Spleen (tissue), 13 donors: ENCODE measurements at places on chromosomes 11 and 22. TPM values are rescaled to one million over a fixed set of nuclear protein-coding genes. Genes with fewer than 3 reads are reported as not detected.
A peak's percentile ranks its signal among the peaks of the same experiment; 100 is the strongest.

DNA sequence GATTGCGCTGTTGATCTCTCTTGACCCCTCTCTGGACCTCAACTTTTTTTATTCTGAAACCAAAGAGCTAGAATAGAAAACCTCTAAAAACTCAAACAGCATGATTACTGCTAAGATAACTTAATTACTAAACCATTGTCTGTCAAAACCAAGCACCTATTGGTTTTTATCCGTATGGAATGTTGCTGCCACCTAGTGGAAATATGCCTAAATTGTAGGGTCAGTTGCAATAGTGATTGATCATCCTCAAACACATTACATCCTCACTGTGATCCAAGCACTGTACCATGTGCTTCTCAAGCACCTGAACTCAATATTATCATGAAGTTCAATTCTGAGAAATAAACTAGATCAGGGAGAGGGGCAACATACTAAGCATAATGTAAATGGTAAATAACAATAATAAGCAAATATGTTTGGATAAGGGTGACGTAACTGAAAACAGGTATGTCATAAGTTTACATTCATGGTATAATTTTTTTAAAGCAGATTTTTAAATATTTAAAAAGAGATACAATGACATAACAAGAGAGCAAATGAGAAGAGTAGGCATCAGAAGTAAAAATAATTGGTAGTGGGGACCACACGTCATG lies 3.8 kb upstream of the OR5A2 start:
- no peaks in the 10 kb centered on the region for H3K36me3 ChIP-seq
- H3K27me3 ChIP-seq, result no peaks in the 10 kb centered on the region
- H3K4me1 ChIP-seq, result no peaks in the 10 kb centered on the region
- H3K27ac ChIP-seq, result no peak overlapping the region
- no peak overlapping the region for H3K4me3 ChIP-seq
- no peak for DNase-seq

GRCh38 chr11:67372993-67373647 lies at the start of gene CLCF1:
CLCF1 (minus strand) TSS chr11:67373598; CDS start chr11:67373539, 59 bp downstream.
- peaks cover 54% of the 10 kb centered on the region for H3K4me1 ChIP-seq
- peak within 1 kb of the TSS; percentile 85 for H3K27ac ChIP-seq
- peak within 1 kb of the TSS; percentile 63 for H3K4me3 ChIP-seq
- no peaks in the 10 kb centered on the region for H3K27me3 ChIP-seq
- H3K36me3 ChIP-seq, result no peaks in the 10 kb centered on the region

Gene RAG2
- total RNA-seq, result not detected

- H3K36me3 ChIP-seq, result no peaks in the 10 kb centered on the region
- H3K27ac ChIP-seq, result no peak overlapping the region
- peaks cover 35% of the 10 kb centered on the region for H3K4me1 ChIP-seq
- no peak overlapping the region for H3K4me3 ChIP-seq
- no peak for DNase-seq
Observed at GRCh38 chr22:21585389-21585788, 17.9 kb downstream of the UBE2L3 start.

DNA sequence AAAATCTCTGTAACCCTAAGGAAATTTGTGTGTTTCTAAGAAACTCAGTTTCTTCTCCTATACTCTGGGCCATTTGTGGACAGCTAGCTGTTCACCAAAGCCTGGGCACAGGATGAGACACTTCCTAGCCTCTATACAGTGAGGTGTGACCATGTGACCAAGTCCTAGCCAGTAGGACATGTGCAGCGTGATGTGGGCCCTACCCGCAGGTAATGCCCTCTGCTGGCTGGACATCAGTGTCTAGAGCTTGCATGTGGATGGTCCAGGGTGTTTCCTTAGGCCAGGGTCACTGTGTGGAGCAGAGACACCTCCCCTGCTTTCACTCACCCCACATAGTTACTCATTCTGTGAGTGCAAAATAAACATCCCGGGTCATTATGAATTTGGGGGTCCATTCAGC lies 100.5 kb downstream of the LARGE1 start:
- no peaks in the 10 kb centered on the region for H3K27me3 ChIP-seq
- no peak overlapping the region for H3K4me3 ChIP-seq
- H3K36me3 ChIP-seq, result no peaks in the 10 kb centered on the region
- no peaks in the 10 kb centered on the region for H3K4me1 ChIP-seq
- no peak overlapping the region for H3K27ac ChIP-seq

Gene SCGB1C1
- not detected for total RNA-seq

DNA sequence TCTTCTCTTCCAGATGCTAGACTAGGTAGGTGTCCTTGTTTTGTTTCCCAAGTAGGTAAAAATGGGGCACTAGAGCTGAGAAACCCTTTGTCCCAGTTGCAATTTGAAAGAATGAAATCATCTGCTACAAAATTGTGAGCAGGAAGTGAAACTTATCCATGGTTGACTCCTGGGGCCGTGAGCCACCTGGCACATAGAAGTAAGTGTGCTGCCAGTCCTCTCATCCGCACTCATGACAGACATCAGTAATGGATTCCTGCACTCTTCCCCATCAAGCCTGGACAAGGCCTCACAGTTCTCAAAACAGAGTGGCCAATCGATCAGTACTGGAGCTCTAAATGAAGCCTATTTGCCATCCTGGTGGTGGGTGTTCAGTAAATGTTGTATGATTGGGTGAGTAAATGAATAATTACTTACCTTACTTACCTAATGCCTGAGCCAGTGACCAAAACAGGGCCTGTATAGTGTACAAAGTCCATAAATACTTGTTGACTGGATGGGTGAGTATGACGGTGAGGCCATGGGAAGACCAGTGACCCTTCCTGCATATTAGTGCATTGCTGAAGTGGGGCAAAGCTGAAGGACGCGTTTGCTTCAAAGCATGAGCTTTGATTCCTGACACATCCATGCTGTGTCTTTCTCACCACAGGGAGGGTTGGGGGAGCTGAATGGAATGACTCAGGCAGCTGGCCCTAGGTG lies 68.9 kb upstream of the HEPHL1 start:
- no peaks in the 10 kb centered on the region for H3K4me1 ChIP-seq
- no peaks in the 10 kb centered on the region for H3K27me3 ChIP-seq
- no peaks in the 10 kb centered on the region for H3K36me3 ChIP-seq
- no peak for DNase-seq
- H3K27ac ChIP-seq, result no peak overlapping the region

Gene CARD16
- 111 TPM for total RNA-seq

Gene PKDREJ
- 0.06 TPM for total RNA-seq

Gene TNNT3
- not detected for total RNA-seq

GRCh38 chr11:114302663-114303062 lies 6.5 kb downstream of the NNMT start:
- H3K27ac ChIP-seq, result no peak overlapping the region
- H3K4me3 ChIP-seq, result no peak overlapping the region

GRCh38 chr11:38384568-38384967 lies 1786.5 kb upstream of the RAG2 start:
- H3K4me3 ChIP-seq, result no peak overlapping the region
- H3K36me3 ChIP-seq, result no peaks in the 10 kb centered on the region
- no peak for DNase-seq
- no peaks in the 10 kb centered on the region for H3K4me1 ChIP-seq
- H3K27ac ChIP-seq, result no peak overlapping the region

Gene CPSF7
- 72.1 TPM for total RNA-seq

Gene GDPD4
- 1.6 TPM for total RNA-seq

Gene CTSW
- 21.0 TPM for total RNA-seq

DNA sequence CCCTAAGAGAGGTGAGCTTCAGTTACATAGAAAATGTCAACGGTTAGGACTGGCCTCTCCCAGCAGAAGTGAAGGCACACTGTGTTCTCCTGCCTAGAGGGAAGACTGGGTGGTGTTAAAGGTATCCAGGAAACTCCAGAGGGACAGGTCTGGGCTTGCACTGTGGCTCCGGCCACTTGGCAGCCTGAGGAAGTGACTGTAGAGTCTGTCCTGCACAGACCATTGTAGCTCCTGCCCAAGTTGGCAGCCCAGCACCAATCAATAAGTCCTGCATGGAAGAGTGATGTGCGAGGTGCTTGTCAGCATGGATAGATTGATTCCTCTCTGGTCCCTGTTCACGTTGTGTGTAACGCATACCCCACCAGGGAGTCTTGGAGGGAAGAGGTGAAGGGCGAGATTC lies 284.8 kb downstream of the TENM4 start:
- H3K27me3 ChIP-seq, result no peaks in the 10 kb centered on the region
- DNase-seq, result no peak
- no peak overlapping the region for H3K4me3 ChIP-seq
- H3K36me3 ChIP-seq, result no peaks in the 10 kb centered on the region

- no peak overlapping the region for H3K4me3 ChIP-seq
- H3K27ac ChIP-seq, result no peak overlapping the region
Observed at GRCh38 chr11:70490208-70490607, 91.9 kb downstream of the CTTN start.

Gene SLC25A17
- 13.6 TPM for total RNA-seq

DNA sequence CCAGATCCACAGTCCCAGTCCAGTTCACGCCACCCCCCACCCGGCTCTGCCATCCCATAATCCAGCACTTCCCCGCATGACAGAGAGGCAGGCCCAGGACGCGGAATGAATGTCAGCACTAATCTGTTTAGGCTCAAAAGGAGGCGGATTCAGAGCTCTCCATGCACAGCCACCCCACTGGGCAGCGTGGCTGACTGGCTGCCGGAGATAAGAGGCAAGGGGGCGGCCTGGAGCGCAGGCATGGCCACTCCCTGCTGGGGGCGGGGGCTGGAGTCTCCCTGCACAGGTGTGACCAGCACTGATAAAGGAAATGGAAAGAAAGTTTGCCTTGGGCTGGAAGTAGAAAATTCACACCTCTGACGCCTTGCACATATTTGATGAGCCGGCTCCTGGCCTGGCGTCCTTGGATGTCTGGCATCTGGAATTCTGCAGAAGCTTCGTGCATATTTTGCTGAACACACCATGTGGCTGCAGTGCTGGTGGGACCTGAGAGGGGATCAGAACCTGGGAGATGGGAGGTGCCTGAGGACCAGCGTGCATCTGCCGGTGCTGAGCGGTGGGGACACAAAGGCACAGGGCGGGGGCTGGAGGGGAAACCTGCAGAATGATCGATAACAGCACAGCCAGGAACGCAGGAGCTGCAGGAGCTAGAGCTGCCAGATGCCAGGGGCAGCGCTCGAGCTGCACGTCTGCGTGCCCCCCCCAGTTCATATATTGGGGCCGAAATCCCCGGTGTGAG lies 344.4 kb downstream of the CTTN start:
- H3K36me3 ChIP-seq, result no peaks in the 10 kb centered on the region
- H3K4me1 ChIP-seq, result no peaks in the 10 kb centered on the region
- no peaks in the 10 kb centered on the region for H3K27me3 ChIP-seq
- no peak overlapping the region for H3K27ac ChIP-seq

- peaks cover 24% of the 10 kb centered on the region for H3K4me1 ChIP-seq
- no peaks in the 10 kb centered on the region for H3K27me3 ChIP-seq
- H3K27ac ChIP-seq, result peak overlapping the region; percentile 18
- DNase-seq, result no peak
Observed at GRCh38 chr11:128603752-128604414, 16.5 kb upstream of the ETS1 start.

- DNase-seq, result no peak
- no peaks in the 10 kb centered on the region for H3K27me3 ChIP-seq
- no peaks in the 10 kb centered on the region for H3K36me3 ChIP-seq
- H3K4me1 ChIP-seq, result no peaks in the 10 kb centered on the region
Observed at GRCh38 chr11:100830274-100830673, 143.2 kb downstream of the ARHGAP42 start.

Gene PNPLA5
- total RNA-seq, result not detected

Gene FAT3
- 0.17 TPM for total RNA-seq

DNA sequence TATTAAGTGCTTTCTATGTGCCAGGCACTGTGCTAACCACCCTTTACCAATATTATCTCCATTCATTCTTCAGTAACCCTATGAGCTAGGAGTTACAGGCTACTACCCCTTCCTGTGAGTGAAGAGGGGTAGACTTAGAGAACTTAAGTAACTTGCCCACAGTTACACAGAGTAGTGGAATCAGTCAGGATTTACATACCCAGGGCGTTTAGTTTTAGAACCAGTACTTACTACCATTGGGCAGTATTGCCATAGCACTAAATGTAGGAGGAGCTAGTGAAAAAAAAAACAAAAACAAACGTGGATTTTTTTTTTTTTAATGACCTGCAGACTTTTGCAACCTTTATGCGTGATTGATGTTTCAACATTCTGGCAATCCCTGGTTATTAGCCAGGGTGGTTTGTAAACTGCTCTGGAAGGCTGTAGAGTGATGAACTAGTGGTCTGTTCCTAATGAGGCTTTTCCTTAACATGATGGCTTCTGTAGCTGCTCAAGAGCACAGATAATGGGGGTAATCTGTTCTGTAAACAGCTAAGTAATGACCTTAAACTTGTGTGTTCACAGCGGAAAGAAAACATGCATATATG lies 11.4 kb downstream of the TBCEL start:
- H3K4me3 ChIP-seq, result no peak overlapping the region
- H3K36me3 ChIP-seq, result no peaks in the 10 kb centered on the region
- H3K27me3 ChIP-seq, result no peaks in the 10 kb centered on the region
- DNase-seq, result no peak
- no peaks in the 10 kb centered on the region for H3K4me1 ChIP-seq
- no peak overlapping the region for H3K27ac ChIP-seq

DNA sequence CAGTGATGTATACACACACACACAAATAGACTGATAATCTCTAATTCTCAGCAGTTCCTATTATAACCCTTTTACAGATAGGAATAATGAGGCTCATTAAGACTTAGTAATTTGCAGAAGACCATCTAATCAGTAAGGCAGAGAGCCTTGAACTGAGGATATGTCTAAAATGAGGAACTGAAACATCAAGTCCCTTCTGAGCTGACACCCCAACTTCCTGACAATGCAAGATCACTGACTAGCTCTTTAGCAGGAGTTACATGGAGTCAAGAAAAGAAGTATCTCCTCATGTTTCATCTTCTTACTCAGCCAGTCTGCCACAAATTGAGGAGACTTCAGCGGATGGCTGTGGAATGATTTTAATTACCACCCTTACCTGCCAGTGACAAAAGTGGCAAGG lies 193.0 kb downstream of the MSANTD4 start:
- no peak for DNase-seq
- H3K4me1 ChIP-seq, result no peaks in the 10 kb centered on the region

Gene SYCE3
- total RNA-seq, result not detected

GRCh38 chr11:13224324-13224723 lies 53.3 kb upstream of the BMAL1 start:
- no peaks in the 10 kb centered on the region for H3K27me3 ChIP-seq
- no peaks in the 10 kb centered on the region for H3K4me1 ChIP-seq
- H3K36me3 ChIP-seq, result no peaks in the 10 kb centered on the region
- H3K27ac ChIP-seq, result no peak overlapping the region
- H3K4me3 ChIP-seq, result no peak overlapping the region

GRCh38 chr11:132114185-132114584 lies 743.8 kb downstream of the NTM start:
- no peak overlapping the region for H3K4me3 ChIP-seq
- no peaks in the 10 kb centered on the region for H3K4me1 ChIP-seq
- no peak overlapping the region for H3K27ac ChIP-seq
- no peaks in the 10 kb centered on the region for H3K27me3 ChIP-seq

GRCh38 chr22:17199003-17199731 lies 20.1 kb downstream of the ADA2 start:
- H3K4me1 ChIP-seq, result no peaks in the 10 kb centered on the region
- H3K27me3 ChIP-seq, result no peaks in the 10 kb centered on the region
- H3K27ac ChIP-seq, result no peak overlapping the region
- DNase-seq, result no peak
- peak overlapping the region; percentile 46 for H3K4me3 ChIP-seq
- no peaks in the 10 kb centered on the region for H3K36me3 ChIP-seq
